Activated naive CD4-positive, alpha-beta T cell treated with anti-CD3 and anti-CD28 coated beads, Interleukin-2, amount 50 U/mL, for 16 hours (primary cell): ENCODE measurements at places on chromosomes 4 and X.

- DNase-seq = no peak
Measured at GRCh38 chr4:169256101-169256612, 14.6 kb downstream of the SH3RF1 start.

DNA sequence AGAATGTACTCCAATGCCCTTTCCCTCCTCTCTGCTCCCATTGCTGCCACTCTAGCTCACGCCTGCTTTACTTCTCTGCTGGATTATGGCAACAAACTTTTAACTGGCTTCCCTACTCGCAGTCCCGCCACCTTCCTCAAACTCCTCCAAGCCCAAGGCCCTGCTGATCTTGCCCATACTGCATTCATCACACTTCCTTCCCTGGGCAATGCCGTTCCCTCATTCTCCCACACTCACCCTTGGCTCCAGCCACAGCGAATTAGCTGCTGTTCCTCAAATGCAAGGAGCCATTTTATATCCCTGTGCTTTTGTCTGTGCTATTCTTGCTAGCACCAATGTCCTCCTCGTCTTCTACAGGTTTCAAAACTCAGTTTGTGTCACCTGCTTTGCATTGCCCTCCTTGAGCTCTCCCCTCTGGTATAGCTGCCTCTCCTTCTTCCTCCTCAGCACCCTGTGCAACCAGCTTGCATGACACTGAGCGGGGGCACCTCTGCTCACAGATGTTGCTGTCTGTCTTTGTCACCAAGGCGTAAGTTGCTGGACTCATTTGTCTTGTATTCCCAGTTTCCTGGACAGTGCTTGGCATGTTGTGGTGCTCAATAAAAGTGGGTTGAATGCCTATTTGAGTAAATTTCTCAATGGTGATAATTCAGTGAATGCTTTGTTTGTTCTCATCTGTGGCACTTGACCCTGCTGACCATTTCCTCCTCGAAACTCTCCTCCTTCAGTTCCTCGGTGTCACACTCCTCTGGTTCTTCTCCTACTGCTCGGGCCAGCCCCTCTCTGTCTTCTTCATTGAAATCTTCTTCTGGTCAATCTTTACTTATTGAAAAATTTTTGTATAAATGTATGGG is 22.4 kb upstream of the MGST2 start:
- no peak for DNase-seq

DNA sequence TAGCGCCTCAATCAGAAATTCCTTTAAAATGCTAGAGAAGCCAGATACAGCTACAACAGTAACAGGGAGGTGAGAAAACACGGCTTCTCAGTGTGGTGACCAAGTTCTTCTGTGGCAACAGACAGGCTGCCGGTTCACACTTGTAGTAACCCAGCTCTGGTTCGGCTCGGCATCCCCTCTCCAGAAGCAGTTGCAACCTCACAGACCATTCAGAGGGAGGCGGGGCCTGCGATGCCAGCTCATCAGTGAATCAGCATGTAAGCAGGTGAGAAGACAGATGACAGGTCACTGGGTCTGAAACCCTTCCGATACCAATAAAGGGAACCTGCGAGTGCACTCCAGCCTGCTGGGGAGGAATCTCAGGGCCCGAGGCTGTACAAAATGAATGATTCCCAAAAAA is 251.0 kb downstream of the KCNIP4 start:
- DNase-seq = no peak

- no peak for DNase-seq
Measured at GRCh38 chr4:48138936-48139335, 4.9 kb upstream of the TXK start.

GRCh38 chr4:55013431-55013955 is 111.9 kb downstream of the KDR start:
- DNase-seq = no peak

- no peak for DNase-seq
Measured at GRCh38 chrX:20124964-20125363, 8.3 kb upstream of the MAP7D2 start.

DNA sequence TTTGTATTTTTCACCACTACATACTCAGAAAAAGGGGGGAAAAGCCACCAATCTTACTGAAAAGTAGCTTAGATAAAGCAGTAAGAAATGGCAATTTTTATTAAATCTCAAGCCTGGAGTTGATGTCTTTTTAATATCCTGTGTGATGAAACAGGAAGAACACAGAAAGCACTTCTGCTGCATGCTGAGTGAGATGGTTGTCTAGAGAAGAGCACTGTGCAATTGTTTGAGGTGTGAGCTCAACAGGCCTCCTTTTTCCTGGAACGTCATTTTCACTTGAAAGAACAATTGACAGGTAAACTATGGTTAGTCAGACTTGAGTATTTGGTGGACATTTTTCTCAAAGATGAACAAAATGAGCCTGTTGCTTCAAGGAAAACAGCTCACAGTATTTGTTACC is 73.9 kb downstream of the RTL5 start:
- no peak for DNase-seq

DNA sequence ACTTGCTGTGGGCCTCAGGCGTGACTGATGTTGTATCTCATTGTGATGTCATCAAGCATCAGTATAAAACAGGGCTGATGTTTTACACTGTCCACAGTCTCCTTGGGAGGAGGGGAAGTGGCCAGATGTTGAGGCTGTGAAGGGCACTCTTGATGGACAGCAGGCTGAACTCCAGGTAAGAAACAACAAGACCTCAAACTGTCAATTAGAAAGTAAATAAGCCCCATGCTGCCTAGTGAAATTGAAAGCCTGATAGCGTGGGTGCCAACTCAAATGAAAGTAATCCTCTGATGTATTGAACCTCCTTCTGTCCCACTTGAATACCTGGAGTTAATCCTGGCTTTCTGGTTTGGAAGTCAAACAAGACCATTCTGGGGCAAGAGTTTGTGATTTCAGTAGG is 19.7 kb downstream of the VSIG1 start:
- DNase-seq = no peak

GRCh38 chr4:113540859-113541258 is 220.7 kb downstream of the CAMK2D start:
- DNase-seq = peak; percentile 61

DNA sequence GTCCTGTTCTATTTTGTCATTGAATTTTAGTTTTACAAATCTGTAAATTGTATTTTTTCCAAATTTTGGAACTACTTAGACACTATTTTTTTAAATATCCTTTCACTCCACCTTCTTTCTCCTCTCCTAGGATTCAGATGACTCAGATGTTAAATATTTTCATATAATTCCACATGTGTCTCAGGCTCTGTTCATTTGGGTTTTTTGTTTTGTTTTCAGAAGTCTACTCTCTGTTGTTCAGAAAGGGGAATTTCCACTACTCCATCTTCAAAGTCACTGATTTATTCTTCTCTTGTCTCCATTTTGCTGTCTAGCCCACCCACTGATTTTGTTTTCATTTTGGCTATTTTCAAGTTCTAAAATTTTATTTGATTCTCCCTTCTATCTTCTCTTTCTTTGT is 264.0 kb upstream of the SLIT2 start:
- DNase-seq = no peak

DNA sequence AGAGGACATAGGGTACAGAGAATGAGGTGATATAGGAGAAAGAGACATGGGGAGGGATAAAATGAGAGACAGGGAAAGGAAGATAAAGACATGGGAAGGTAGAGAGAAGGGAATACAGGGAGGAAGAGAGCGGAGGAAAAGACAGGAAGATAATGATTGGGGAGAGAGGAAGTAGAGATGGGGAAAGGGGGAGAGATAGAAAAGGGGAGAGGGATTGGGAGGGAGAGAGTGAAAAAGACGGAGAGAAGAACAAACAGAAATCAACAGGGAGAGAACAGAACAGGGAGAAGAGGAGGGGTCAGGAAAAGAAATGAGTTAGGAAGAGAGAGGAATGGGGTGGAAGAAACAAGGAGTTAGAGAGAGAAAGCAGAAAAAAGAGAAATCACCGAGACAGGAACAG is 4.6 kb downstream of the GRIPAP1 start:
- DNase-seq = no peak

- DNase-seq = no peak
Measured at GRCh38 chrX:6770936-6771335, 236.0 kb upstream of the VCX3A start.

DNA sequence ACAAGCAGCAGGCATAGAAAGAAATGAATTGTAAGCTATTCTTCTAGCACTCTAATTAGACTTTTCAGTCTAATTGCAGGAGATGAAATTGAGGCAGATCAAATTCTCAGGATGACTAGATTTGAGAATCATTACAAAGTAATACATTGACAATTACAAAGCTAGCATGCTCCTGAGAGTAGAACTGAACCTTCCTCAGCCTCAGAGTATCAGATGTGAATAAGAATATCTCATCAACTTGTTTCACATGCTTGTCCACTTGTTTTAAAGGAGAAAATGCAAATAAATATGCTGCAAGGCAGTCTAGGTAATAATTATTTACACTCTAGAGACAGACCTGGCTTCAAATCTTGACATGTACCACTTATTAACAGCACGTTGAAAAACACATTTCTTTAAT is 491.0 kb upstream of the MAGEB2 start:
- no peak for DNase-seq

- DNase-seq = no peak
Measured at GRCh38 chr4:8726344-8726851, 133.8 kb downstream of the CPZ start.

- DNase-seq = no peak
Measured at GRCh38 chrX:53678667-53679066, 7.9 kb downstream of the HUWE1 start.

DNA sequence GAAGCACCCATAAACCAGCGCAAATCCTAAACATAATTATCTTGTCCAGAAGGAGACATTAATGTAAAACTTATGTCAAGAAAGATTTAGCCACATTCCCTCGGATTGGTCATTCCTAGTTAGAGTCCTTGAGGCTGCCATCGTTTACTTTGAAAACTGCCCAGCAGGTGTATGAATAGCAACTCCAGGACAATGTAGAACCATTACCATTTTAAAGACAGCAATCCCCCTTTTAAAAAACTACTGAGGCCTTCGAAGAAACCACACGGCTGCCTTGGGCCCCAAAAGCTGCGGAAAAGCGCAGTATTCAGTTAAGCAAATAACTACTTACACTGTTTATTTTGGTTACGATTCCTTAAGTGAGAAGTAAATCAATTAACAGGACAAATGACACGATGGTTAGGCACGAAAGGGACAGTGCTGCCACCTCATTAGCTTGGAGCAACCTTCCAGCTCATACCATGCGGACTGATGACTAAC is 822 bp upstream of the SGMS2 start:
- DNase-seq = no peak

DNA sequence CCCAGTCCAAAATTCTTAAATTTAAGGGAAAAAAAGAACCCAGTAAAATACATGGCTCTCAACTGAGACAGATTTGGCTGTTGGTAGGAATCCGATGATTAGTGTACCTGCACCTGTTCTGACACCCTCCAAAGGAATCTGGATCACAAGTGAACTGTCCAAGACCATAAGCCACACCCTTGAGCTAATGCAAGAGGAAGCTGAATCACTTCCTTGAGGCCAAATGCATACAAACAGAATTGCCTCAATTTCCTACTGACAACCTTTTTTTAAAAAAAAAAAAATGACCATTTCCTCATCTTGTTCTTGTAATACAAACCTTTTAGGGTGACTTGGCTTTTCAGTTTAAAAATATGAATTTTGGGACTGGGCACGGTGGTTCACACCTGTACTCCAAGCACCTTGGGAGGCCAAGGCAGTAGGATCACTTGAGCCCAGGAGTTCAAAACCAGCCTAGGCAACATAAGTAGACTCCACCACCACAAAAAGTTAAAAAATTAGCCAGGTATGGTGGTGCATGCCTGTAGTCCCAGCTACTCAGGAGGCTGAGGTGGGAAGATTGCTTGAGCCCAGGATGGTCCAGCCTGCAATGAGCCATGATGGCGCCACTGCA is 10.7 kb upstream of the FBXL5 start:
- no peak for DNase-seq

- no peak for DNase-seq
Measured at GRCh38 chrX:111719426-111720210, 38.6 kb downstream of the ALG13 start.

DNA sequence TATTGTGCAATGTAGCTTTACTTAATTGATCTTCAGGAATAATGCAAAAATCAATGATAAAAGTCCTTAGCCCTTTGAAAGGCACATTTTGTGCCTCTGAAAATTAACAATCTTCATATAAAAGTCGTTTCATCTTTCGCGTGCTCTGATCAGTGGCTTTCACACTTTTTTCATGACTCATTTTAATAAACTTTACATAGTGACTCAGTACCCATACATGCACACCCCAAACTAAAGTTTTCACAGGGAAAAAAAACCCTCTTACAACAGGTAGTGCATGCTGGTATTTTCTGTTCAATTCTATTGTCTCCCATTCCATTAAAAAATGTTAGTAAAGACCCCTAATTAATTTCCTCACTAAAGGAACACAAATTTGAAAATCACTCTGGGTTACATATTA is 21.5 kb downstream of the RWDD4 start:
- DNase-seq = no peak

DNA sequence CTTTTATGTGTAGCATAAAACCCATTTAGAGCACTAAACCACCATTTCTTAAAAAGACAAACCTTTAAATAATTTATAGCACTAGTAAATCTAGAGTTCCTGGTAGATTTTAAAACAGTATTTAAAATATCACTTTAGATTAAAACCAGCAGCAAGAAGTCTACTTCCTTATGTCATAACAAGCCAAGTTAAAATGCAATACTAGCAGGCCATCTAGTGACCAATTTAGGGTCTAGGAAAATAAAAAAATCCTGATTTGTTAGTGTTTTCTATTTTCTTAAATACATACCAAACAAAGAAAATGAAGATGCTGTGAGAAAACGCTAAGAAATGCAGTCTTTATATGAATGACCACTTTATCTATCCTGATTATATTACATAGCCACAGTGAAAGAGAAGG is 53.9 kb downstream of the PAPSS1 start:
- DNase-seq = no peak

DNA sequence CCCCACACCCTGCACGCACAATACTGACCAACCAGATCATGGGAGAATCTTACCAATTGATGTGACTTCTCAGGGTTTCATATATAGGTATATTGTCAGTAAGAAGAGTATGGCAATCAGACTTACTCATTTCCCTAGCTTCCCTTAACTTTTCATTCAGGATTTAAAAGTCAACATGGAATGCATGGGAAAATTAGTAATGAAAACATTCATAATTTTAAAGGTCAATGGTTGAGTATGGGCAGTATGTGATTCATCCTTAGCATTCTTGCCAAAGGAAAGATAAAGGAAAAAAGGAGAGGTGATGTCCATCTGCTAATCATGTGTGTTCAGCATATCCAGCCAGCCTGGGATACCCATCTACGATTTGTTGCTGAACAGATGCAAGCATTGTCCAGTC is 4.0 kb downstream of the DIPK2B start:
- no peak for DNase-seq

GRCh38 chr4:72587334-72587733 is 18.3 kb upstream of the ADAMTS3 start:
- no peak for DNase-seq

GRCh38 chr4:174935607-174936006 is 17.4 kb downstream of the ADAM29 start:
- DNase-seq = no peak

- DNase-seq = no peak
Measured at GRCh38 chrX:22118161-22118830, 86.2 kb downstream of the PHEX start.

GRCh38 chr4:8282134-8282641 is 12.6 kb downstream of the HTRA3 start:
- no peak for DNase-seq

- DNase-seq = no peak
Measured at GRCh38 chr4:157934151-157934550, 238.7 kb downstream of the GASK1B start.
